Thyroid gland (tissue), 4 donors: ENCODE measurements at places on chromosomes 3 and 15. TPM values are rescaled to one million over a fixed set of nuclear protein-coding genes. Genes with fewer than 3 reads are reported as not detected.

DNA sequence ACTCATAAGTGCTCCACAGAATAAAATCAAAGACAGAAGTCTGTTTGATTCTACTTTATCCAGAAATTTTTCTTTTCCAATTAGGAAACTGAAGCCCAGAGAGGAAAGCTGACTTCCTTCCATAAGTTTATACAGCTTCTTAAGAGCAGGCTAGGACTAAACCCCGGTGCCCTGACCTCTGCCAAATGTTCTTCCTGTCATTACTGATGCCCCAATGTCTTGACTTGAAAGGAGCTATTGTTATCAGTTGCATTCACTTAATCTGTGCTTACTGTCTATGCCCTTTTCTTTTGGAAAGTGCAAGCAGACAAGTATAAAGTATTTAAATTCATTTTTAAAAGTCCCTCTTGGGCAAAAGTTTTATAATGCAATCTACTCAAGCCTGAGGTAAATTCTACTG is 18.1 kb downstream of the CD200 start:
- H3K27ac ChIP-seq: no peak overlapping the region
- no peaks in the 10 kb centered on the region for H3K27me3 ChIP-seq
- peaks cover 14% of the 10 kb centered on the region for H3K4me1 ChIP-seq

Gene IL17RC
- 69.6 TPM for total RNA-seq

- H3K27ac ChIP-seq: no peak overlapping the region
- DNase-seq: no peak
- no peaks in the 10 kb centered on the region for H3K4me1 ChIP-seq
These were observed 54.0 kb upstream of the CHMP2B start for GRCh38 chr3:87173071-87173470.

GRCh38 chr15:88011533-88011932 is 245.0 kb downstream of the NTRK3 start:
- H3K36me3 ChIP-seq: no peaks in the 10 kb centered on the region
- H3K4me3 ChIP-seq: no peak overlapping the region
- no peak overlapping the region for H3K27ac ChIP-seq
- no peaks in the 10 kb centered on the region for H3K4me1 ChIP-seq
- no peaks in the 10 kb centered on the region for H3K27me3 ChIP-seq
- DNase-seq: no peak

Gene C3orf22
- total RNA-seq: not detected

- H3K27ac ChIP-seq: peak overlapping the region; percentile 87
- no peaks in the 10 kb centered on the region for H3K36me3 ChIP-seq
- H3K4me3 ChIP-seq: no peak overlapping the region
- peaks cover 19% of the 10 kb centered on the region for H3K4me1 ChIP-seq
These were observed 12.4 kb downstream of the XXYLT1 start for GRCh38 chr3:195258449-195259153.

Gene GATA2
- total RNA-seq: 10.2 TPM

DNA sequence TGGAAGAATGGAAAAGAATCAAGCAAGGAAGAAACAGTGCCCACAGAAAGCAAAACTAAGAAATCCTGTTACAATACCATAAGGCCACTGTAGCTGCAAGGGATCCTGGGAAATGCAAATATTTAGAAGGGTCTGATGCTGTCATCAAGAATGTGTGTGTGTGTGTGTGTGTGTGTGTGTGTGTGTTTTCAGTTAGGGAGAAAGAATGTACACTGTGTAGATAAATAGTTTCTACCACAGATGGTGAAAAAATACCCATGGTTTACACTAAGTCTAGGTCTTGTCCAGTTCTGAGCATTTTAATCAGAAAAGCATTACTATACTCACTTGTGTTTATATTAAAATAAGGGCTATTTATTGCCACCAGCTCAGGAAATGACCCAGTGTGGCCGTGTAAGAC is 355.0 kb downstream of the RBMS3 start:
- H3K4me3 ChIP-seq: no peak overlapping the region
- no peak for DNase-seq
- peaks cover 3% of the 10 kb centered on the region for H3K4me1 ChIP-seq
- no peaks in the 10 kb centered on the region for H3K36me3 ChIP-seq
- H3K27ac ChIP-seq: no peak overlapping the region

DNA sequence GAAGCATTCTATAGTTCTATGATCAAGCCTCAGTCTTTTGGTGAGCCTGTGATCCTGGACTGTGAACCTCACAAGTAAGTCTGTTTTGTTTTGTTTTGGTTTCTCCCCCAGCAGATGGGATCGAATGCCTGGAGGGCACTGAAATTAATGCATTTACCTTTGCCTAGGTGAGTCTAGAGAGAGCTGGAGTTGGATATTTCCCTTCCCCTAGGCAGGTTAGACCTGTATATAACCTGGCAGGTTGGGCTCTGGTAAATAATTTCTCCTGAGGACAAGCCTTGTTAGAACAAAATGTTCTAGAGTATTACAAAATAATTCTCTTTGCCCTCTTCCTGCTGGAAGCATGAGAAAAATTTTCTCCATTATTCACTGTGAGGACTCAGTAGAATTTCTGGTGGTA is 211.9 kb downstream of the TPRG1 start:
- H3K36me3 ChIP-seq: no peaks in the 10 kb centered on the region
- no peaks in the 10 kb centered on the region for H3K27me3 ChIP-seq
- H3K4me1 ChIP-seq: no peaks in the 10 kb centered on the region
- H3K4me3 ChIP-seq: no peak overlapping the region
- no peak overlapping the region for H3K27ac ChIP-seq
- DNase-seq: no peak

GRCh38 chr15:45763170-45763869 is 128.5 kb downstream of the SQOR start:
- H3K4me1 ChIP-seq: no peaks in the 10 kb centered on the region
- no peak overlapping the region for H3K4me3 ChIP-seq
- H3K27me3 ChIP-seq: no peaks in the 10 kb centered on the region
- no peak overlapping the region for H3K27ac ChIP-seq
- no peak for DNase-seq
- H3K36me3 ChIP-seq: no peaks in the 10 kb centered on the region

Gene SLC51A
- not detected for total RNA-seq

- DNase-seq: no peak
- no peaks in the 10 kb centered on the region for H3K36me3 ChIP-seq
- no peaks in the 10 kb centered on the region for H3K27me3 ChIP-seq
- H3K4me3 ChIP-seq: no peak overlapping the region
- no peak overlapping the region for H3K27ac ChIP-seq
- H3K4me1 ChIP-seq: no peaks in the 10 kb centered on the region
These were observed 544.3 kb downstream of the GBE1 start for GRCh38 chr3:81217101-81217500.

DNA sequence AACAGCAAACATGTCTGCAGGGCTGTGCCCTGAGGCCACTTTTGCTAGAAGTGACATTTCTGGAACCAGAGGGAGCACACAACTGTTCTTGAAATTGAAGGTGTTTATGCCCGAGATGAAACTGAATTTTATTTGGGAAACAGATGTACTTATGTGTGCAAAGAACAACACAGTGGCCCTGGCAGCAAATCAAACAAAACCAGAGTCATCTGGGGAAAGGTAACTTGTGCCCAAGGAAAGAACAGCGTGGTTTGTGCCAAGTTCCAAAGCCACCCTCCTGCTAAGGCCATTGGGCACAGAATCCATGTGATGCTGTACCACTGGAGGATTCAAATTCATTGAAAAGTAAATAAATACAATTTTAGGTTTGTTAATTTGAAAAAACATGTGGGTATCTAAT is 31.2 kb upstream of the RARRES1 start:
- H3K27ac ChIP-seq: peak overlapping the region; percentile 35
- no peaks in the 10 kb centered on the region for H3K27me3 ChIP-seq
- DNase-seq: peak; percentile 60
- no peaks in the 10 kb centered on the region for H3K36me3 ChIP-seq
